ENCODE measurements at places on chromosomes 13 and 19. TPM values are rescaled to one million over a fixed set of nuclear protein-coding genes. Genes with fewer than 3 reads are reported as not detected.

The NCLN gene
- 65.8 TPM for total RNA-seq

- H3K27ac ChIP-seq = no peak overlapping the region
- peaks cover 13% of the 10 kb centered on the region for H3K4me1 ChIP-seq
- DNase-seq = no peak
- H3K27me3 ChIP-seq = no peaks in the 10 kb centered on the region
- H3K4me3 ChIP-seq = no peak overlapping the region
Observed at GRCh38 chr13:113832631-113833030, 31.2 kb downstream of the GAS6 start.

DNA sequence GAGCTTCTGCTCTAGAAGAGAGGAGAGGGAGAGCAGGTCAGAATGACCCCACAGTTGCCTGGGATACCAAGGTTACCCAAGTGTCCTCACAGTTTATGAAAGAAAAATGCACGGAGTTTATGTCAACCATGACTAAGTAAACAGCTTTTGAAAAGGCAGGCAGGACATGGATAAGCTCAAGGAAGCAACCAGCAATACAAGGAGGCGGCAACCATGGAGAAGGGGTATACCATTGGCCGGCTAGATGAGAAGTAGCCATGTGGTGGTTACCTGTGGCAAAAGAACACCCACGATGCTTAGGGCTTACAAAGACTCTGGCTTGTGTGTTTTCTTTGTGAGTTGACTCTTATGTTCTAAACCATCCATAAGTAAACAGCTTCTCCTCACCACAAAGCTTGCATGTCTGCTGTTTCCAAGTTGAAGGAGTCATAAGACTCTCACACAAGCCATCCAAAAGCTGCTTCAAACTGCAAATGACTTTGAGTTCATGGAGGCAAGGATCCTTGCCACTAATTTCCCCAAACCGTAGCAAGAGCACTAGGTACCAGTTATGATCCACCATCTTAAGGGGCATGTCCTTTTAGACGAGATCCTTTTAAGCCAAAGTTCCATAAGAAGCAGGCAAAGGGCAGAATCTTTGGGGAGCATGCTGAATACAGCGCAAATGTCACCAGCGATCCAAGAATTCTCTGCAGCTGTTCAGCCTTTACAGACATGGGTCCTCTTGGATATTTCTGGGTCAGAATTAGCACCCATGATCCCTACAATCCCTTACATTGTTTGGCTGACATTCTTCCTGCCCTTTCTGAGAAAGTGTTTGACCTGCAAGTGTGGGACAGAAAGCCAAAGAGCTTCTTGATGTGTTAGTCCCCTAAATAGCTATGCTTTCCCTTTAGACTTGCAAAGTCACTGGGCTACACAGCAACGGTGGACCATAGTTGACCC is 74.8 kb upstream of the IPO5 start:
- peaks cover 5% of the 10 kb centered on the region for H3K4me1 ChIP-seq
- no peak overlapping the region for H3K4me3 ChIP-seq
- no peaks in the 10 kb centered on the region for H3K36me3 ChIP-seq
- H3K27me3 ChIP-seq = peaks cover 4% of the 10 kb centered on the region
- DNase-seq = no peak

DNA sequence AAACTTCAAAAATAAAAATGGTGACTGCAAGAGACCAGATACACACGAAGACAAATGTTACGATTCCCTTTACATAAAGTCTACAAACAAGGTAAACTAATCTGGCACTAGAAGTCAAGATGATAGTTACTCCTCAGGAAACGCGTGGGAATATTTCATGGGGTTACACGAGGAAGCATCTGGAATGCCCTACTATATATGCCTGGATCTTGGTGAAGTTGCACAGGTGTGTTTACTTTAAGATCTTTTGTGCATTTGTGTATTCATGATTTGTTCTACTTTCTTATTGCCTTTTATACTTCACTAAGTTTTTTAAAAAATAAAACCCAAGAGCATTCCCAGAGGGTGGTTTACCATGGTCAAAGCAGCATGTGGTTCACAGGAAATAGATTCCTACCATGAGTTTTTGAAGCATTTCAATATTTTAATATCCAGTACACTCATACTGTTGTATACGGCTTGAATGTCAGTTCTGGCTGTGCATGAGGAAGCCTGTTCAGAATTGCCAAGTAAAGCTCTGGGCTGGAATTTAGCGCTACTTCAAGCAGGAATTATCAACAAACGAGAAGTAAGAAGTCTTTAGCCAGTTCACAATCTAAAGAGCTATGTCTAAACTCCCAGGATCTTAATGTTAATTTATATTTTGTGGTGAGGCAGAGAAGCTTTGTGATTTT is 239.8 kb upstream of the KLHL1 start:
- peaks cover 15% of the 10 kb centered on the region for H3K27me3 ChIP-seq
- H3K36me3 ChIP-seq = no peaks in the 10 kb centered on the region

DNA sequence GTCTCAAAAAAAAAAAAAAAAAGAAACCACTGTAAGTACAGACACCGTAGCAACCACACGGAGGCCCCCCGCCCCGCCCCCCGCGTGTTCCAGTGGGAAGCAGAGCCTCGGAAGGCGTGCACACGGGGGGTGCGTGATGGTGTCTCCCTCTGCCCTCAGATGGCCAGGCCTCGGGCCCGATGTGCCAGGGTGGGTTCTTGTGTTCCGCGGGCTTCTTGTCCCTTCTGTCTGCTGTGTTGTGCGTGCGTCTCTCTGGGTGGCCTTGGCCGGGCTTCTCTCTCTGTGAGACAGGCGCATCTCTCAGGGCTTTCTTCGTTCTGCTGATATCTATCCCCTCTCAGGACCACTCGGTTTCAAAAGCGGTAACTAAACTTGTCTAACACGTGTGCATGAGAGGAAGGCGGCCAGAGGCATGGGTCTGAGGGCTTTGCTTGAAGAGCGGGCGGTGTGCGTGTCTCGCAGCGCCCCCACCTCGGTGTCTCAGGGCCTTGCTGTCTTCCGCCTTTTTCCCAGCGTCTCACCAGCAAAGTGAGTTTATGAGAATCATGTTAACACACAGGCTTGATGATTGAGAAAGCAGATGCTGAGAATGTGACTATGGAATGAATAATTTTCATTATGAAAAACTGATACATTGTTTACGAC is 12.6 kb downstream of the ATP11A start:
- no peaks in the 10 kb centered on the region for H3K27me3 ChIP-seq
- H3K4me1 ChIP-seq = peaks cover 48% of the 10 kb centered on the region
- DNase-seq = no peak
- H3K27ac ChIP-seq = peak overlapping the region; percentile 42
- H3K36me3 ChIP-seq = peaks cover 12% of the 10 kb centered on the region

DNA sequence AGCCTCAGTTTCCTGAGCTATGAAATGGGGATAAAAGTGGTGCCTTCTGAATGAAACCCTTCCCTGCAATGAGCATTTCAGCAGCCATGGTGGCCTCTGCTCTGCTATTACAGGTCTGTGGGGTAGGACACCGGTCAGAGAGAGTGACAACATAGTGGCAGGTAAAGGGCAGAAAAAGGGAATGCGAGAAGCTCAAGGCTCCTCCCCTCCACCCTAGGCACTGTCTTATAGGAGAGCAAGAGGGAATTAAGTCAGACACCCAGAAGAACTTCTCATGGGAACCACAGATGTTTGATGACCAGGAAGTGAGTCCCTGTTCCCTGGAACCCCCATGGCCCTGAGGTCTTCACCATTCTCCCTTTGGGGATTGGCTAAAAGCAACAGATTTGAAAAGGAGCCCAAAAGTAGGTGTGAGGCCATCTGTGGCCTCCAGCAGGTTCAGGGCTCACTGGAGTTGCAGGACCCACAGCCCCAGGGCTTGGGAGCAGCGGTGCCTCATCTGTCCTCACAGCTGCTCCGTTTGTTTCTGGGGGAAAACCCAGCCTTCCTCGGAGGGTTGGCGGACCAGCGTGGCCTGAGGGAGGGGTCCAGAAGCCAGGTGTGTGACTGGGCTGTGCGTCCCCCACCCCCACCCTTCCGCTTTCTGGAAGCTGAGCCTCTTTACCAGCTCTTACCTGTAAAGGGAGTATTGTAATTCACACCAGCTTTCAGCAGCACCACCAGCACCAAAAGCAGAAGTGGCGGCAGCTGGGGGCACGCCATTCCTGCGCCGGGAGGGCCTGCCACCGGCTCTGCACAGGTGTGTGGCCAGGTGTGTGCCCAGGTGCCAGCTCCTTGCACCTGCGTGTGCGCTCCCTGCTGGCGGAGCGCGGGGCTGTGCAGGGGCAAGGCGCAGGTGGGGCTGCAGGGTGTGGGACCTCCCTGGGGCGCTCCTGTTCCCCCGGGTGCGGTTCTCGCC is 19.4 kb downstream of the IQCN start:
- no peak for DNase-seq
- no peaks in the 10 kb centered on the region for H3K36me3 ChIP-seq
- H3K27me3 ChIP-seq = peaks cover 29% of the 10 kb centered on the region
- H3K27ac ChIP-seq = peak overlapping the region; percentile 82

GRCh38 chr13:109126178-109126577 is 496.8 kb downstream of the MYO16 start:
- no peaks in the 10 kb centered on the region for H3K4me1 ChIP-seq
- H3K4me3 ChIP-seq = no peak overlapping the region
- no peak overlapping the region for H3K27ac ChIP-seq
- H3K27me3 ChIP-seq = no peaks in the 10 kb centered on the region
- no peak for DNase-seq

DNA sequence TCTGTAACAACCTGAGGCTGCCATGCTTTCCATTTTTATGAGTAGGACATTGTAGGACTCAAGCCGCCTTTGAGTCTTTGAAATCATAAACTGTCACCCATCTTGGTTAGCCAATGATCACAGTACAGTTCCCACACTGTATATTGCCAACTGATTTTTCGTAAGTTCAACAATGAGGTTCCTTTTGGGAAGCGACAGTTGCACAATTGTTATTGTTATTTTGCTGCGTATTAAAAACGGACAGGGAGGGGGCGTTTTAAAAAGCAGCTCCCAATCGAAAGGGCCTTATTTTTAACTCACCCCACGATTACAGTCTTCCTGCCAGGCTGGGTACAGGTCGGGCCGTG is 601 bp downstream of the SLC46A3 start:
- peak overlapping the region; percentile 95 for H3K4me3 ChIP-seq
- peak overlapping the region; percentile 55 for H3K27ac ChIP-seq
- H3K4me1 ChIP-seq = peaks cover 7% of the 10 kb centered on the region
- peaks cover 58% of the 10 kb centered on the region for H3K27me3 ChIP-seq
- no peaks in the 10 kb centered on the region for H3K36me3 ChIP-seq

The COL5A3 gene
- 1.1 TPM for total RNA-seq

DNA sequence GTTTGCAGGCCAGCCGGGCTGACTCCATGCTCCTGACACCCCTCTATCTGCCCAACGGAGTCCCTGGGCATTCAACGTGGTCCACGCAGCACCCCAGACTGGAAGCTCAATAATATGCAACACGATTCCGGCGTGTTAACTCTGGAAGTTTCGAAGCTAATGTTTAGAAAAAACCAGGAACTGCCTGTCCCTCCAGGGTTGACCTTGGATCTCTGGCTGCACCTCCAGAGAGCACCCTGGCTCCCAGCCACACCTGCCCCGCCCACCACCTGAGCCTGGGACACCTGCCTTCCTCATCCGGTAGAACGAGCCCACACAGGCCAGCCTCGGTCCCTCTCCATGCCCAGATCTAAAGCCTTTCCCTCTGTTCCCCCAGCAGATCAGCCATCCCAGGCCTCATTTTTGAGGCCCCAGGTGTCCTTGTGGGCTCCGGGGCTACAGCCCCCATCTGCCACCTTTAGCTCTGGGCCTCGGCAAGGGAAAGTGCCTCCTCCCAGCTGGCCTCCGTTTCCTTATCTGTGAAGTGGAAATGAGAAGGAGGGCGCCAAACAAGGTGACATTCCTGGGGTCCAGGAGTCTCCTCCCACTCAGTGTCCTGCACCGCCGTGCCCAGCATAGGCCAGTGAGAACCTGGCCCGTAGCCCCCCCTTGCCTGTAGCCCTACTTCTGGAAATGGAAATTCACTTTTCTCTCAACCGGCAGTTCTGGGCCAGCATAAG is 38.7 kb downstream of the KLF2 start:
- no peak overlapping the region for H3K4me3 ChIP-seq
- no peaks in the 10 kb centered on the region for H3K27me3 ChIP-seq
- H3K27ac ChIP-seq = no peak overlapping the region
- no peaks in the 10 kb centered on the region for H3K36me3 ChIP-seq
- peaks cover 27% of the 10 kb centered on the region for H3K4me1 ChIP-seq

DNA sequence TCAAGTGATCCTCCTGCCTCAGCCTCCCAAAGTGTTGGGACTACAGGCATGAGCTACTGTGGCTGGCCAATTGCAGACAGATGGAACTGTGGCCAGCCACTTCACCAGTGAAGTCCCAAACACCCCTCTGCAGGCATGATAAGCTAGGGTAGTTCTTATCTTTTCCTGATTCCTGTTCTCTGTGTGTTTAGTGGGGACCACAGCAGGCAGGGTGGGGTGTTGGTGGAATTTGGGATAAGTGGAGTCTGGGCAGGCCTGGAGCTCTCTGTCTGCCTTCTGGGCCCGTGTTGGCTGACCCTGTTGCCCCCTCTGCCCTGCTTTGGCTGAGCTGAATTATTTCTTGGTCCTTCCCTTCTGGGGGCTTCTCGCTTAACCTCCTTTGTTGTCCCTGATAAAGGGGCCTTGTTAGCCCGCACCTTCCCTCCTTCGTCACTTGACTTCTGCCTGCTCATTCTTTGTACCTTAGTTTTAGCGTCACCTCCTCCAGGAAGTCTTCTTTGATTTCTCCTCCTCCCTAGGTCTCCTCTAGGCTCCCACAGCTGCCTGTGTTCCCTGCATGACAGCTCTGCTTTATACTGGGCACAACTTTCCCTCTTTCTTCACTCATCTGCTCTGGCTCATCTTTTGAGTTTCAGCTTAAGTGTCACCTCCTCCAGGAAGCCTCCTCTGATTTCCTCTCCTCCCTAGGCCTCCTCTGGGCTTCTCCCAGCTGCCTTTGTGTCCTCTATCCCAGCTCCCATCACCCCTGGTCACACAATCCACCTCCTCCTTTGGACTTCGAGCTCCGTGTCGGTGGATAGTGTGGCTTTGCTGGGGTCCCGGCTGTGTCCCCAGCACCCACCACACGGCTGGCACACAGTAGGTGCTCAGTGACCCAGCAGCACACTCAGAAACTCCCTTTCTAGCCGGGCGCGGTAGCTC is 1.7 kb upstream of the NCLN start:
- peak overlapping the region; percentile 99 for H3K4me3 ChIP-seq
- H3K4me1 ChIP-seq = peaks cover 8% of the 10 kb centered on the region
- H3K36me3 ChIP-seq = no peaks in the 10 kb centered on the region
- DNase-seq = no peak

DNA sequence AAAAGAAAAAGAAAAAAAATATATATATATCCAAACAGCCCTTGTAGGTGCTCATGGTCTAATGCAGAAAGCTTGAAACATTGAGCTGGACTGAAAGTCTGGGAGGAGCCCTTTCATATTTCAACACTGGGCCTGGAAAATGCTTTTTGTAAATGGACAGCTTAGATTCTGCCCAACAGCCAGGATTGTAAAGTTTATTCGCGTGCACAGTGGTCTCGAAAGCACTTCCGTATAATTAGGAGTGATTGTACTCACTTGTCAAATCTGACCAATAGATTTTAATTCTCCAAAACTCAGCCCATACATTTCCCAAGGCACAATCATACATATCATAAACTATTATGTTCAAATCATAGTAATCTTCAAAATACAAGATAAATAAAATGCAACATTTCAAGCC is 260.1 kb downstream of the COL4A1 start:
- no peak overlapping the region for H3K4me3 ChIP-seq
- H3K27me3 ChIP-seq = peaks cover 19% of the 10 kb centered on the region
- peaks cover 24% of the 10 kb centered on the region for H3K4me1 ChIP-seq
- H3K36me3 ChIP-seq = no peaks in the 10 kb centered on the region

GRCh38 chr13:43309311-43309710 is 285.9 kb downstream of the DNAJC15 start:
- no peaks in the 10 kb centered on the region for H3K36me3 ChIP-seq
- no peak for DNase-seq
- H3K4me1 ChIP-seq = peaks cover 23% of the 10 kb centered on the region
- H3K27ac ChIP-seq = no peak overlapping the region
- H3K4me3 ChIP-seq = no peak overlapping the region
- peaks cover 8% of the 10 kb centered on the region for H3K27me3 ChIP-seq

The CPT1C gene
- 7.8 TPM for total RNA-seq

All from type B pancreatic cell (in vitro differentiated cells).